ENCODE measurements at places on chromosomes 7 and 10. TPM values are rescaled to one million over a fixed set of nuclear protein-coding genes. Genes with fewer than 3 reads are reported as not detected.

Gene AKR1E2
- total RNA-seq, result 2.3 TPM

Gene AMPH
- total RNA-seq, result 1.9 TPM

Gene TASOR2
- 29.3 TPM for total RNA-seq

Gene GET4
- total RNA-seq, result 21.3 TPM

Gene GPRIN2
- total RNA-seq, result 4.1 TPM

Gene NPFFR1
- total RNA-seq, result not detected

Gene TMEM270
- total RNA-seq, result not detected

Gene DGKI
- total RNA-seq, result 0.14 TPM

Gene ELN
- total RNA-seq, result 73.5 TPM

Gene BLNK
- 11.5 TPM for total RNA-seq

Gene ASIC3
- 2.1 TPM for total RNA-seq

Gene CPA2
- total RNA-seq, result 7,131 TPM

Gene PPP1R3C
- total RNA-seq, result 17.0 TPM

Gene TMEM213
- not detected for total RNA-seq
